Stimulated activated CD4-positive, alpha-beta T cell treated with anti-CD3 and anti-CD28 coated beads, Interleukin-4, amount 100 ng/mL, for 1 hour (primary cell): ENCODE measurements at places on chromosomes 2 and 18.

DNA sequence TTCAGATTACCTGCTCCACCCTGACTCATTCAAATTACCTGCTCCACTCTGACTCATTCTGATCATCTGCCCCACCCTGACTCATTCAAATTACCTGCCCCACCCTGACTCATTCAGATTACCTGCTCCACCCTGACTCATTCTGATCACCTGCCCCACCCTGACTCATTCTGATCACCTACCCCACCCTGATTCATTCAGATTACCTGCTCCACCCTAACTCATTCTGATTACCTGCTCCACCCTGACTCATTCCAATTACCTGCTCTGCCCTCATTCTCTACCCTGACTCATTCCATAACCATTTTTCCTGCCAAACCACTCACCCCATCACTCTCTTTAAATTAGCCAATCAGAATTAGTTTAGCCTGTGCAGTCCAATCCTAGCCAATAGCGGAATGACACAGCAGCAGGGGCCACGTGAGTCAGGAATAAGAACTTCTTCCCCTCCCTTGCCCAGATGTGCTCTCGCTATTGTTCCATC lies 26.2 kb downstream of the CFAP53 start:
- DNase-seq: no peak

DNA sequence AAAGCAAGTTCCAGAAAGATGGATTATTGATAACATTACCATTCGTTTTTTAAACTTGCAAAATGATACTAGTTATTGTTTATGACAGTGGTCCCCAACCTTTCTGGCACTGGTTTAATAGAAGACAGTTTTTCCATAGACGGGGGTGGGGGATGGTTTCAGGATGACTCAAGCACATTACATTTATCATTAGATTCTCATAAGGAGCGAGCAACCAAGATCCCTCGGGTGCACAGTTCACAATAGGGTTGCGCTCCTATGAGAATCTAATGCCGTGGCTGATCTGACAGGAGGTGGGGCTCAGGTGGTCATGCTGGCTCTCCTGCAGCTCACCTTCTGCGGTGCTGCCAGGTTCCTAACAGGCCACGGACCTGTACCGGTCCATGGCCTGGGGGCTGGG lies 86.2 kb downstream of the BCL2 start:
- DNase-seq: peak; percentile 37

DNA sequence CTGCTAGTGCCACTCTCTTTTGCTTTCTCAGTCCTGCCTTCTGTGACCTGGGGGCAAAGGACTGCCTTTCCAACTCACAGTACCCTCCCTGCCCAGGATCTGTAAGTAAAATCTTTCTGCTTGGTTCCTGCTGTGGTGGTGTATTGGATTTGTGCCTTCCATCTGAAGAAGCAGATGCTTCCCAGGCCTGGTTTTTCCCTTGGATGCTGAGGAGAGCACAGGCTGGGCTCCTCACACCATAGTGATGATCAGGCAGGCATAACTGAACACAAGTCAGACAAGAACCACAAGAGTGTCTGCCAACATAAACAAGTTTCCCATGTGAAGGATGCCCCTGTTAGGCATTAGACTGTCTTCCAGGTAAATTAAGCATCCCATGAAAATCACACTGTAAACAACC lies 121.3 kb upstream of the NRXN1 start:
- DNase-seq: no peak

DNA sequence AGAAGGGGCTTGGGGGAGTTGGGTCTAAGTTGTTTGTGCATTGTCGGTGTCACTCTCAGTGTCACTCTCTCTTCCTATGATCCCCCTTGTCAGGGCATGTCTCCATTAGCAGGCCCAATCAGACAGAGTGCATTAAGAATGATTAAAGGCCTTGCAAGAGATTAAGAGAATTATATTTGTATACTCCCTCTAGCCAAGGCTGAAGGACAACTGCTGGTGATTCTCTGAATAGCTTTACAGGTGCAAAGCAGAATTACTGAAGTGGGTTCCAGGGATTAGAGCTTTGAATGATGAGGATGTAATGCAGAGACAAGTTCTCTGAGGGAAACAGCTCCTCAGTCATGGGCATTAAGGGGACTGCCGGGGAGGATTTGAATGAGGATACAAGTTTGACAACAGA lies 104.8 kb upstream of the LGALSL start:
- no peak for DNase-seq

DNA sequence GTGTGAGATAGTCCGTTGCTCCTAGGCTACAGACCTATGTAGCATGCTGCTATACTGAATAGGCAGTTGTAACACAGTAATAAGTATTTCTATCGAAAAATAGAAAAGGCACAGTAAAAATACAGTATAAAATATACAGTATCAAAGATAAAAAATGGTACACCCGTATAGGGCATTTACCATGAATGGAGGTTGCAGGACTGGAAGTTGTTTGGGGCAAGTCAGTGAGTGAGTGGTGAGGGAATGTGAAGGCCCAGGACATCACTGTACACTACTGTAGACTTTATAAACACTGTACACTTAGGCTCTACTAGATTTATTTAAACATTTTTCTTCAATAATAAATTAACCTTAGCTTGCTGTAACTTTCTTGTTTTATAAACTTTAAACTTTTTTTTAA lies 3.5 kb downstream of the MAP3K20 start:
- DNase-seq: no peak

- no peak for DNase-seq
Observed at GRCh38 chr2:10846110-10846861, 33.7 kb upstream of the PDIA6 start.
